ENCODE measurements at places on chromosomes 7 and 10.

DNA sequence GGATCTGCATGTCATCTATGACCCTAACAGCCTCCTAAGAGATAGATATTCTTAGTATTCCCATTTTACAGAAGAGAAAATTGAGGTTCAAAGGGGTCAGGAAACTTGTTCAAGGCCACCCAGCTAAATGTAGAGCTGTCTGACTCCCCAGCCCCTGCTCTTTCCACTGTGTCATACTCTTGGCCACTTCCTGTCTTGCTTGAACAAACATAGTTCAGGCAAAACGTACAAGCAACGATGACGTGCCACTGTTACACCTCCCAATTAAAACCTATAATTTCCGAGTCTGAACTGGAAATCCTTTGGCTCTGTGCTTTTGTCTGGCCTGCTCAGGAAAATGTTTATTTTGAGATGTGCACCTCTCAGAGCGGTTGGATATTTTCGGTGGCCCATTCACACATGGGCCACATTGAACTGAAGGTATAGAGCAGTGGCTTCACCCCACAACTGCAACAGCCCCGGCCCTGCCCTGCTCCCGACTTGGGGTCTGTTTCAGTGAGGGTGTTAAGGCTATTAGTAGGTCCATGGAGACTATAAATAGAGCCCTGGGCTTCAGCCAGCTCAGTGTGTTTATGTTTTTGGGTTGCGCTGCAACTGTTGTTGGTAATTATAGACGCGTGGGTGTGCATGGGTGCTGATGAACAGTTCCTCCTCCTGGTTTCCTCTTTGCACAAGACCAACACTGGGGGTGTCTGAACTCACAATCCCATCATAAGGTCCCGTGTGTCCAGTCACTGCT lies 172.3 kb upstream of the ADO start:
- peak; percentile 50 for DNase-seq

DNA sequence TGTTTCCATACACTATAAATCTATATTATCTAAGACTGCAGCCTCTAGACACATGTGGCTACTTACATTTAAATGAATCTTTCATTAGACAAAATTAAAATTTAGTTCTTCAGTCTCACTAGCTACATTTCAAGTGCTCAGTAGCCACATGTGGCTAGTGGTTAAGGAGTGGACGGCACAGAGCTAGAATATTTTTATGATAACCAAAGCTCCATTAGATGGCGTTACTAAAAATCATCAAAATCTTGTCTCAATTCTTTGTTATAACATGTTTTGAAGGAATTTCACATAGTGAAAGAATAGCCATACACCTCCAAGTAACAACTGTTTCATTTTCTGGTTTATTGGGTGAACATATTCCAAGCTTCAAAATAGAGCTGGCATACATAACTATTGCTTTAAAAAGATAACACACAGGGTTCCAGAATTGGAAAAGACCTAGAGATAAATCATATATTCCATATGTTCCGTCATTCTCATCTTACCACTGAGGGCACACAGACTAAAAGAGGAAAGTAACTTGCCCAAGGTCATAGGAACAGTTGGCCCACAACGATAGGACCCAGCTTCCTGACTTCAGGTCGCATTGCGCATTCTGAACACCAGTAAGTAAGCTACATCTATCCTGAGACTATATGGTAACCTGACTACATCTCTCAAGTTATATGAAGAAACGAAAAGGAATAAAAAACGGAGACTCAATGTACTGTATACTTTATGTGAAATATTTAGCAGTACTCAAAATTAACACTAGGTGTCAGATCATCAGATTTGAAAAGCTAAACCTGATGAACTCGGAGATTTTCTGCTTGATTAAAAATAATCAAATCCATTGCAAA lies 66.6 kb downstream of the CAV1 start:
- DNase-seq = no peak

- DNase-seq = no peak
Observed at GRCh38 chr7:147304376-147304775, 1187.8 kb downstream of the CNTNAP2 start.

GRCh38 chr7:107321611-107322010 lies 148.2 kb upstream of the GPR22 start:
- no peak for DNase-seq

DNA sequence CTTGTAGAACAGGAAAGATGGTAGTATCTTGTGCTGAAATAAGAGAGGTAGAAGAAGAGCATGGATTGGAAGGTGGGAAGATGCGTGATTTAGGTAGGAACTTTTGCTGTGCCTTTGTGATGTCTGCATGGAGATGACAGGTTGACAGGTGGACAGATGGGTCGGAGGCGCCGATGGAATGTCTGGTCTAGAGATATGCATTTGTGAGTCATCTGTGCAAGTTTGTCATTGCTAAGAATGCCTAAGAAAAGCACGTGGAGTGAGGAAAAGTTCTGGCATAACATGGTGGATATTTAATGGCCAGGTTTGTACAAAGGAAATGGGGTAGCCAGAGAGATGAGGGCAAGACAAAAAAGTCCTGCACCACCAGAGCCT lies 76.0 kb upstream of the ARMC3 start:
- no peak for DNase-seq

- no peak for DNase-seq
Observed at GRCh38 chr10:68251625-68252495, 19.9 kb upstream of the ATOH7 start.

Measured in activated naive CD8-positive, alpha-beta T cell treated with anti-CD3 and anti-CD28 coated beads, Interleukin-2, amount 50 U/mL, for 24 hours (primary cell).